ENCODE measurements at places on chromosomes 2 and 18.

DNA sequence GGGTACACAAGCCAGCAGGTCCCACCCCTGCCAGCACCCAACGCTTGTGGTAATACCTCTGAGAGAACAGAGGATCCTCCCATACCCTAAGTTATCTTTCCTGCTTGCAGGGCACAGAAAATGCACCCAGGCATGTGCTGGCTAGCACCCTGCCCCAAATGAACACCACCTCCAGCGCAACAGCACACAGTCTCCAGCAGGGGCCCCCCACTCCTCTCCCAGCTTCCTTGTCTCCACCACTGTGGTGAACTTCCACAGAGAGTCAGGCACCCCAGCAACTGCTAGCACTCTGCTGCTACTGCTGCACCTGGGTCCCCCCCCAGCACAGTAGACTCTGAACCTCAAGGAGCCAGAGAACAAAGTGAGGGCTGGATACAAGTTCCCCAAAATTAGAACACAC lies 216.8 kb upstream of the CNTNAP5 start:
- DNase-seq = no peak

DNA sequence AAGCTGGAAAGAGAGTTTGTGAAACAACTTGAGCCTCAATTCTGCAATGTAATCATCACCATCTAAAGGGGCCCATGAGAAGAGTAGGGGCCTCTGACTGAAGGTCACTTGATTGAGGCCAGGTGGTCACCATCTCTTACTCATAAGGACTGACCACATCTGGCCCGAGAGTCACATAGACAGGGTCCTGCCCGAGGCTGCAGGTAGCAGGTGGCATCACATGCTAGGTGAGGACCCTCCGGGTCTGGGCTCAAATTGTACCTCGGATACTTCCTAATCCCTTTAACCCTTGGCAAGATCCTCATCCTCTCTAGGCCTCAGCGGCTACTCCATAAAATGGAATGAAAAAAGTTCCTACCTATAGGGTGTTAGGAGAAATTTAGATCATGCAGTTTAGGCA lies 16.7 kb downstream of the FHL2 start:
- no peak for DNase-seq

- no peak for DNase-seq
Measured at GRCh38 chr2:197037863-197038398, 111.4 kb upstream of the PGAP1 start.

DNA sequence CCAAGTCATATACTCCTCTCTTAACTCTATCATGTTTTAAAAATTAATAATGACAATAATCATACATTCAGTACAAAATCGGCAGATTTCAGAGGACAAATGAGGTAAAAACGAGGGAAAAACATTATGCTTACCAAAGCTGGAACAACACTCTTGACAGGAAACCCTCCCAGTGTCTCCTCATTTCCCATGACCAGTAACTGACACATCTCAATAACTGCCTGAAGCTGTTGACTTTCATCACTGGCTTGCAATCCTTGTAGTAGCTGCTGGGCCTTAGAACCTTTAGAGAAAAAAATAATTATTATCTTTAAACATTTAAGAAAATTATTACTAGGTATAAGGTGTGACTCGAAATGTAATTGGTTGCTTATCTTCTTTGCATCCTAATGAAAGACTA lies 103.6 kb downstream of the TRIP12 start:
- no peak for DNase-seq

DNA sequence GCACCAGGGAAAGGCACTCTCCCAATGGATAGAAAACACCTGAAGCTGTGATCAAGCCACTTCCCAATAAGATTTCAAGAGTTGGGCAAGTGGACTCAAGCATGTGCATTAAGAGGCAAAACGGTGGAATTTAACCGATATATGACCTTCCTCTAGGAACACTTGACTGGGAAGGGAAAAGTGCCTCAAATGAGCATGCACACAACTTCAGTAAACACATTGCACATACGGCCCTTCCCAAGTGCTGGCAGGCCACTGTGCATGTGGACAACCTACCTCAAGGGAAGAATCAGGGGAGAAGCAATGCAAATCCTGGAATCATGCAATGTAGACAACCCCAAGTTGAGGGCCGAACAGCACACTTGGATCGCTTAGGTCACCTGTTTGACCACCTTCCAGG lies 23.9 kb upstream of the SH3RF3 start:
- no peak for DNase-seq

DNA sequence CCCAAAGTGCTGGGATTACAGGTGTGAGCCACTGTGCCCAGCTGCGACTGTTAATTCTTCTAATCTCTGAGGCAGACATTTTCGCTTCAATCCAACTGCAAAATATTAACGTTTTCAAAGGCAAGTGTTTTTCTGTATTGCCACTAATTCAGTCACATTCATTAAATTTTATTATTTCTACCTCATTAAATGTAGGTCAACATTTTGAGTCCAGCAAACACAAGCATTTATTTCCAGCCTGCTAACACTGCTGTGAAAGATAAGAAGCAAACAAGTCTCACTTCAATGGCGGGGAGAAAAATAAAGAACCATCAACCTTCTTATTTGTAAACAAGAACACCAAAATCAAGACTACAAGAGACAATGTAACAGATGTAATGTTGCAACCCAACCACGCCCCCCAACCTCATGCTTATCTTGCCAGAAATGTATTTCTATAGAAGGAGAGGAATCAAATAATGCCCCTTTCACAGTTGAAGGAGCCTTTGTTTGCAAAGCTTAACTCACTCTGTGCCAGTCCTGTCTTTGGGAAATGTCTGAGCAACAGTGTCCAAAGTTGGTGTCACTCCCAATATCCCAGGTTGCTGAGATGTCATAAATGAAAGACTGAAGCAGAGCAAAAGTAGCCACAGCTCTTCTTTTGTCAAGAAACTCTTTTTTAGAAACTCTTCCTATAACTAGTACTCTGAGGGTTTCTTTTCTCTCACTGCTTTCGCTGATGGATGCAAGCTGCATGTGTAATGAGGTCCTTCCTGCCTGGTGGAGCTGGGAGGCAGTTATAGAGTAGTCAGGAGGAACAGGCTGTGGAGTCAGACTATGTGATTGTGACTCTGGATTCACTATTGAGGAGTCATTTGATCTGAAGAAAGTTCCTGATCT lies 8.6 kb downstream of the DOCK10 start:
- no peak for DNase-seq

DNA sequence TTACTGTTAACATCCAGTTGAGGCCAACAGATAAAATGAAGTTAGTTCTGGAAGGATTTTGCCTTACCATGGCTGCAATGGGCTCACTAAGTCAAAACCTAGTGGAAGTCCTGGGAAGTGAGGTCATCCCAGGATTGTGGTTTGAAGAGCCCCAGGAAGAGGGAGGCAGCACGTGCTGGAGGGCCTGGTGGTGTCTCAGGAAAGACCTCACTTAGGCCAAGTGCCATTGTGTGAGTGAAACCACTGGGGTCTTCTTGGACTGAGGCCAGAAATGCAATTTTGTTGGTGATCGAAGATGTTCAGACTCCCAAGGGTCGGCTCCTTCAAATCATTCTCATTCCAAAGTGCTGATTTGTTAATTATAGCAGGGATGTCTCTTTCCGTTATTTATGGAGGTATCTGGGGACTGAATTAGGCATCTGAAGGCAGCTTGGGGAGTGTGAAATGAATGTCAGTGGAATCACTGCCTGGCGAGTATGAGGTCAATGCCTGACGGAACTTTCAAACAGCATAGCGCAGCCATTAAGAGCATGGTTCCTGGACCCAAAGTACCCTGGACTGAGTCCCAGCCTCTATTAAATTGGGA lies 60.0 kb downstream of the IL1R2 start:
- peak; percentile 49 for DNase-seq

DNA sequence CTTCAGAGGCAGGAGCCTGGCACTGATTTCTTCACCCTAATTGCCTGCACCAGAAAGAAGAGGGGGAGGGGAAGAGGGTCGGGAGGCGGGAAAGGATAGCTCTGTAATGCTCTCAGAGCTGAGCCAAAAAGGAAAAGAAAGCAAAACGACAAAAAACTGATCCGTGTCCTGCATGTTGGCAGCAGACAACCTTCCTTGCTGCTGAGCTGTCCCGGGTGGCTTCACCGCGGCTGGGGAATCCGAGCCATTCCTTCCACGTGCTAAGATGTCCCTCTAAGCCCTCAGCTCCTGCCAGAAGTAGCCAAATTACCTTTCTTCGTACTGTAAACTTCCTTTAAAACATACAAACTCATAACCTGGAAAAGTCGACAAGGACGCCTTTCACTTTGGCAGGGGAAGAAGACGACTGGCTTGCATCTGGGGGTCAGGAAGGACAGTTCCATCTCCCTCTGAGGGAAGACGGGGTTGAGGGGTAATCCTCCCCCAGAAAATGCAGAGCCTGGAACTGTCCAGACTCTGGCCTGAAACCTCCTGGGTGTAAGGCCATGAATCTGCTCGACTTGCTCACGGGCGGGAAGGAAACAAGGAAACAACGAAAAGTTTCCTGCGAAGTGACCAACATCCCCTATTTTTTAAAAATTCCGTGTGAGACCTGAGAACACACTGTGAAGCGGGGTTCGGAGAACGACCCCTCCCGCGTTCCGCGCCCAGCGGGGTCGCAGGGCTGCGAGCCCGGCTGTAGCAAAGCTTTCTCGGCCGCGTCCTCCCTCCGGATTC lies 7.7 kb downstream of the OTX1 start:
- peak; percentile 38 for DNase-seq

GRCh38 chr2:239938651-239939486 lies 86.3 kb downstream of the NDUFA10 start:
- DNase-seq = no peak

DNA sequence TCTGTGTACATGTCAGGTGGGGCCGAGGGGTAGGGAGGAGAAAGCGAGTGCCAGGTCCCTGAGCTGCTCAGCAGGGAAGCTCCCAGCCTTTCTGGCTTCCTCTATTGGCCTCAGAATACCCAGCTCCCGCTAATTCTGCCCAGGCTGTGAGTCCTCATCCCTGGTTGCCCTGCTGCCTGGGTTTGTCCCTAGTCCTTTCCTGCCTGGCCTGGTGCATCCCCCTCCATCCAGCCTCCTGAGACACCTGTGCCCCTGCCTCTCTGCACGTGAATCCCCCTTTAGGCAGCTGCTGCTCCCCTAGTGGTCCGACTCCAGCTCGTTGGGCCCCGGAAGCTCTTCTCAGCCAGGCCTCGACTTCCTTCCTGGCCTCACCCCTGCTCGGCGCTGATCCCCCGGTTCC lies 54.6 kb downstream of the INHBB start:
- DNase-seq = no peak

DNA sequence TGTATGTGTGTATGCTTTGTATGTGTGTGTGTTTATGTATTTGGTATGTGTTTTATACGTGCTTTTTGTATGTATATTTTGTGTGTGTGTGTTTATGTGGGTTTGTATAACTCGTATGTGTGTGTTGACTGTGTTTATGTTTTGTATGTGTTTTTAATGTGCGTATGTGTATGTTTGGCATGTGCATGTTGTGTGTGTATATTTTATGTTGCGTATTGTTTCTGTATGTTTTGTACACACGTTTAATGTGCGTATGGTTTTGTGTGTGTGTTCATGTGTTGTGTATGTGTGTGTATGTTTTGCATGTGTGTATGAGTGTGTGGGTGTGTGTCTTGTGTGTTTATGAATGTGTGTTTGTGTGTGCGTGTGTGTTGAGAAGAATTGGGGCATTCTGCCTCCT lies 55.2 kb upstream of the NCK2 start:
- no peak for DNase-seq

GRCh38 chr18:48303883-48304282 lies 105.3 kb downstream of the ZBTB7C start:
- DNase-seq = no peak

DNA sequence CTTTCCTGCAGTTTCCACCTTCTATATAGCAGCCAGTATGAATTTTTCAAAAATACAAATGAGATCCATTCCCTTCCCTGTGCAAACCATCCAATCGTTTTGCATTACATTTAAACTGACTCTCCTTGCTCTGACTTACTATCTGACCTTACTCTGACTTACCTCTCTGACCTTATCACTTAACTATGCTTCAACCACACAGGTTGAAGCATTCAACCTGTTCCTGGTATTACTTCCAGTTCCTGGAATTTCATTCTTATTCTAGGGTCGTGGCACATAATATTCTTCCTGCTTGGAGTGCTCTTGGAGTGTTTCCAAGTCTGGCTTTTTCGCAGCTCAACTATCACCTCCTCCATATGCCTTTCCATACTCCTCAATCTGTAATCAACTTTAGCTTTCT lies 850.6 kb upstream of the CHAC2 start:
- no peak for DNase-seq

GRCh38 chr2:218047536-218048225 lies 21.4 kb upstream of the RUFY4 start:
- DNase-seq = no peak

DNA sequence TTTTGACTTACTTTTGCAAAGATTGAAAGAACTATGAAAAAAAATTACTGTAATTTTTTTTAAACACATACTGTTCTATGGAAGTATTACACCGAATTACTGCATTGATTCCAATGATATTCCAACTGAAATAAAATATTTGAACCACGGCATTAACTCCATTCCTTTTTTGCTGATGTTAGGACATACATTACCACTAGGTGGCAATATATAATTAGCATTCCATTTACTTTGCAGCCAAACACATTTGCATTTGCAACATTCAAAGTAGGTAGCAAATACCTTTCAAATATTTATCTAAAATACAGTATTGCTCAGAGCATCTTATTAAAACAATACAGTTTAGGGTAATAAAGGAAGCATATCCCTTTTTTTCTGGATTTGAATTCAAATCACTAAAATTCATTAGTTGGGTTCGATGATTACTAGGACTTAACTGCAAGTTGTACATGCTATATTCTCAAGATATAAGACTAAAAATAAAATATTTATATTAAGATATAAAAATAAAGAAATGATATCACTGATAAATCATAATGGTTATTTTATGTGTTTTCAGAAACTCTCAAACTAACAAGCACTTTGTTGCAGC lies 31.3 kb downstream of the LANCL1 start:
- peak; percentile 44 for DNase-seq

DNA sequence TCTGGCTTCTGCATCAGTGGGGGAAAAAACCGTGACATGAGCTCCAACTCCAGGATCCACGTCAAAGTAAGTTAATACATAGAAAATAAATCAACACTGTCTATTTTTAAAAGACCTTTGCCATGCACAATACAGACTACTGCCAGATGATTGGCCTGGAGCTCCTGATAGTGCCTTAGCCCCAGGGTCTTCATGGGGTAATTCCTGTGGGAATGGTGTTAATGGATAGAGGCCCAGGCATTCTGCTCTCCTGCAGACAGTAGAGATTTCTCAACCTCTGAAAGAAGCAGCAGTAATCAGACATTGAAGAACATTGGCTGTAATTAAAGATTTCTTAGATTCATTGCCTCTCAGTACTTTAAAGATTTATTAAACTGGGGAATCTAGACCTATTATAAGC lies 4.3 kb upstream of the PLCL1 start:
- no peak for DNase-seq

- DNase-seq = peak; percentile 33
Measured at GRCh38 chr2:46748735-46749531, 166.7 kb downstream of the MCFD2 start.

DNA sequence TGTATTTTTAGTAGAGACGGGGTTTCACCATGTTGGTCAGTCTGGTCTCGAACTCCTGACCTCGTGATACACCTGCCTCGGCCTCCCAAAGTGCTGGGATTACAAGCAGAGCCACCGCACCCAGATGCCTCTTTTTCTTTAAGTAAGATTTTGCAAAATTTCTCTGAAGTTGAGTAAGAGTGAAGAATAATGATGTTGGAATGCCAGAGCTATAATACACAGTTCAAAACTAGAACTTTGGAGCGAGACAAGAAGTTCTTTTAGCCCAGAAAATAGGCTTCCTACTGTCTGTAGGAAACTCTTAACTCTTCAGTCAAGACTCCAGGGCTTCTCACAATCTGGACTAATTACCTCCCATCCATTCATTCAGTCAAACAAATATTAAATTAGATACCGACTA lies 51.4 kb downstream of the MARCHF4 start:
- no peak for DNase-seq

Measured in AG20443 (cell line).